ENCODE measurements at places on chromosomes 11 and 22. TPM values are rescaled to one million over a fixed set of nuclear protein-coding genes. Genes with fewer than 3 reads are reported as not detected.

The GGTLC3 gene
- not detected for total RNA-seq

The MIOX gene
- not detected for total RNA-seq

The GAL3ST3 gene
- total RNA-seq = 0.32 TPM

The RPS13 gene
- total RNA-seq = 1,253 TPM

The SLC22A6 gene
- total RNA-seq = not detected

The PRAME gene
- total RNA-seq = 0.43 TPM

The APOBEC3A gene
- not detected for total RNA-seq

The SERPING1 gene
- total RNA-seq = 19.6 TPM

The ASCL3 gene
- not detected for total RNA-seq

The SLC22A8 gene
- not detected for total RNA-seq
